ENCODE measurements at places on chromosomes 12 and 14.
A peak's percentile ranks its signal among the peaks of the same experiment; 100 is the strongest.

DNA sequence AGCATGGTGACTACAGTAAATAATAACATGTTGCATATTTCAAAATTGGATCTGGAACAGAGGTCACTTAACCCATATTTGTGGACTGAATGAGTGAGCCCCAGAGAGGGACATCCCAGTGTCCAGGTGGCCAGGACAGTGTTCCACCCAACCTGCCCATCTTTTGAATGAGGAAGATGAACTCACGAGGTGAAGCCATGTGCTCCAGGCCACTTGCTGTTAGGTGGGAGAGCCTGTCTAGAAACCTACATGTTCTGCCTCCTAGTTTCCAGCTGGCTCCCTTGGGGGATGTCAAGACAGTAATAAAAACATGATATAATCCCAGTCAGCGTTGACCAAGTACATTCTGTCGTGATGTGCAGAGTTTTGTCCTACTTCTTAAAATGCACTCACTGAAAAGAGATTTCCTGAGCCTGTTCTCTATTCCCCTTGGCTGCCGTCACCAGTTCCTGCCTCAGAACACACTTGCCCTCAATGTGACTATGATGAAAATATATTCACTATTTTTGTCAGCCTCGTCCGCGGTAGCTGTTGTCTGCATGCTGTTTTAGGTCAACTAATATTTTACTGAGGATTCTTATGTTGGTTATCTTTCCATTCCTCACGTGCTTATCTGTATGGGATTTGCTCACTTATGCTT is 25.7 kb downstream of the TSPAN9 start:
- DNase-seq: no peak

GRCh38 chr12:124994437-124994975 is 1.1 kb downstream of the BRI3BP start:
- no peak for DNase-seq

DNA sequence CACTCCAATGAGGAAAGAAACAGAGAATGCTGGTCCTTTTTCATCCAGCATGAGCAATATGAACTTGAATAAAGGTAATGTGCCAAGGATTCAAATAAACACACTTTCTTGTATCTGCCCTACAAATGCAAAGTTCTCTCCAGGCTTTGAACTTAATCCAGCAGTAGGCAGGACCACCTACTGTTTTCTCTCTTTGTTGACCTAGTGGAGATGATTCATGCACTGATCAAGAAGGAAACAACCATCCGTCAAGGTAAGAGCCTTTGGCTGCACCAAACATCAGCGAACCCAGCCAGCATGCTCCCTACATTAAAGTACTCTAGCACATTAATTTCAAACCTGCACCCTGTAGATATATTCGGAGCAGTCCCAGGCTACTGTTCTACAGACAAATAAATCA is 489.3 kb downstream of the GALC start:
- no peak for DNase-seq

GRCh38 chr12:26810330-26810729 is 22.7 kb downstream of the ITPR2 start:
- no peak for DNase-seq

- DNase-seq: no peak
Measured at GRCh38 chr12:95529693-95530225, 21.5 kb downstream of the USP44 start.

GRCh38 chr14:89430391-89431236 is 13.6 kb upstream of the FOXN3 start:
- DNase-seq: no peak

DNA sequence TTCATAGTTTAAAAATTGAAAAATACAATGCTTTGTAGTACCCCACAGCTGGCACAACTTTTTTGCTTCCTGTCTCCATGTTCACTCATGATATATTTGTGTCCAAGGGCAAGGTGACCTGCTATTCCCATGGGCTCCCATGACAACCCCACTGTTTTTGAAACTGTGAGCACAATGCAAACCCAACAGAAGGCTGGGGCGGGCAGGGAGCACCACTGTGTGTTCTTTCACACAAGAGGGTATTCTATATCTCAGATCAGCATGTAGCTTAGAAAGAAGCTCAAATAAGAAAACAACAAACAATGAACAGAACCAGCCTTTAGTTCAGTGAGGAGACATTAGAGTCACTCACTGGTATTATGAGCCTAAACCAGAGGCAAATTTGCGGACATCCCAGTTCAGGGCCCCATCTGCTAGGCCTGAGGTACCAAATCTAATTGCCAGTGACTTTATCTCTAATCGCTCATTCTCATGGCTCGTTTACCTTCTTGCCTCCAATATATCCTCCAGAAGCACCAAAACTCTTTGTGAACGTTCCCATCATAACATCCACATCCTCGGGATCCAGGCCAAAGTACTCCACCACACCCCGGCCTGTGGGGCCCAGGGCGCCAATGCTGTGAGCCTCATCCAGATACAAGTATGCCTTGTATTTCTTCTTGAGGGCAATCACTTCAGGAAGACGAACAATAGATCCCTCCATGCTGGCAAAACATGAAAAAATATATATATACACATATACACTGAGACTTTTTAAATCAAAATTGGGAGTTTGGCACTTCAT is 56.4 kb upstream of the ISM2 start:
- no peak for DNase-seq

- DNase-seq: no peak
Measured at GRCh38 chr12:105113094-105113493, 5.6 kb downstream of the WASHC4 start.

- no peak for DNase-seq
Measured at GRCh38 chr12:85775091-85775490, 61.1 kb downstream of the RASSF9 start.

GRCh38 chr12:72269491-72269890 is 2.7 kb upstream of the TRHDE start:
- no peak for DNase-seq

GRCh38 chr12:32163596-32163995 is 56.9 kb downstream of the BICD1 start:
- no peak for DNase-seq

DNA sequence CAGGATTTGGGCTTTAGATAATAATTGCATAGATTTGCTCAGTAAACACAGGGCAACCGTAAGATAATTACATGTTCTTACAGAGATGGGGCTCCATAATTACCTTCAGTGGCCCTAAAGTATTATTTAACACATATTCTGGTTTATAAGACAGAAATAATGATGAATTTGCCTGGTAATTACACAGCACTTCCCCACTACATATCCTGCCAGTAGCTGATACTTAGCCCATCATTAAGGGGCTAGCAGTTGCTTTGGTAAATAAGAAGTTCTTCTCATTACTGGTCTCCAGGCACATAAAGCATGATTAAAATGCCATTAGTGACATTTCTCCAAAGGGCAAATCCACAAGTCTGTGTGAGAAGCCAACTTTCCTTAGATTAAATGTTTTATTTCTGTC is 158.7 kb downstream of the NUAK1 start:
- DNase-seq: no peak

DNA sequence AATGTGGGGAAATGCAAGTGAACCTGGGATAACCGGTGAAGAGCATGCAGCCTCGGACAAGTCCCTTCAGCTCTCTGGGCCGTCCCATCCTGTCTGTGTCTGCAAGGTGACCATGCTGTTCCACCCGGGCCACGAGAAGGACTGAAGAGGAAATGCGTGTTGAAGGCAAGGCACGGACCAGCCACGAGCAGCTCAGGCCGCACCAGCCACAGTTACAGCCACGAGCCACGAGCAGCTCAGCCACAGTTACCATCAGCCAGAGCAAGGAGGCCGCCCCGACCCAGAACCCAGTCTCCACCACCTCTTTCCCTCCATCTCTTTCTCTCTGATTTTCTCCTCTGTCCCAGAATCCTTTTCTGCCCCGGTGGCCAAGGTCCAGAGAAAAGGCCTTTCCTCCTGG is 18.8 kb upstream of the GALNT9 start:
- no peak for DNase-seq

DNA sequence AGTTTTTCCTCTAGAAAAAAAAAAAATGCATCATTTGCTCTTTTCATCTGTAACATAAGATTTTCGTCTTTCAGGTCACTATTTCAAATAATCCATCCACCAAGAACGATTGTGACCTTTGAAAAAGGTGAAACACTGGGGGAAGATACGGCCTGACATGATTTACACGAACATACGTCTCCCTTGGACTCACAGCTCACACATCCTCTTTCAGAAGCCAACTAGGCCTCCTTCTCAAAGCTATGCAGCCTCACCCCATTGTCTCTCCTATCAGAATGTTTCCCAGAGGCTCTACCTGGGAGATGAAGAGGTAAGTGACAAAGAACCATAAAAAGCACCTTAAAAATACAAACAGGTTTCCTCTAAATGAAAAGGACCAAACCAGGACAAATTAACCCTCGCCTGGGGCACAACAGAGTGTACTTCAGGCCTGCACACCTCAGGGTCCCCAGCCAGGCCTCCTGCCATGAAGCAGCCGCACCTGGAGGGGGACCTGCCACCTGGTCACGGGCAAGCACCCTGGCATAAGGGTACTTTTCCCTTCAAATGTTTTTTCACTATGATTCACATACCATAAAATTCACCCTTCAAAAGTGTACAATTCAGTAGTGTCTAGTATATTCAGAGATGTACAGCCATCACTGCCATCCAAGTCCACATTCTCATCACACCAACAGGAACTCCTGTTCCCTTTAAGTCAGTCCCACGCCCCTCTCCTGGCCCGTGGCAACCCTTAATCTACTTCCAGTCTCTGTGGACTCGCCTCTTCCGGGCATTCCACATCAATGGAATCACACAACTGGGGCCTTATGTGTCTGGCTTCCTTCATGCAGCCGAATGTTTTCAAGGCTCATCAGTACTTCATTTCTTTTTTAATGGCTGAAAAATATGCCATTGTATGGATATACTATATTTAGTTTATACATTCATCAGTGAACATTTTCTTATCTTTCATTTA is 5.4 kb downstream of the SLC15A4 start:
- DNase-seq: no peak

GRCh38 chr14:96275177-96276112 is 19.4 kb downstream of the BDKRB1 start:
- peak; percentile 48 for DNase-seq

- no peak for DNase-seq
Measured at GRCh38 chr12:108630481-108631207, 3.0 kb downstream of the SELPLG start.

DNA sequence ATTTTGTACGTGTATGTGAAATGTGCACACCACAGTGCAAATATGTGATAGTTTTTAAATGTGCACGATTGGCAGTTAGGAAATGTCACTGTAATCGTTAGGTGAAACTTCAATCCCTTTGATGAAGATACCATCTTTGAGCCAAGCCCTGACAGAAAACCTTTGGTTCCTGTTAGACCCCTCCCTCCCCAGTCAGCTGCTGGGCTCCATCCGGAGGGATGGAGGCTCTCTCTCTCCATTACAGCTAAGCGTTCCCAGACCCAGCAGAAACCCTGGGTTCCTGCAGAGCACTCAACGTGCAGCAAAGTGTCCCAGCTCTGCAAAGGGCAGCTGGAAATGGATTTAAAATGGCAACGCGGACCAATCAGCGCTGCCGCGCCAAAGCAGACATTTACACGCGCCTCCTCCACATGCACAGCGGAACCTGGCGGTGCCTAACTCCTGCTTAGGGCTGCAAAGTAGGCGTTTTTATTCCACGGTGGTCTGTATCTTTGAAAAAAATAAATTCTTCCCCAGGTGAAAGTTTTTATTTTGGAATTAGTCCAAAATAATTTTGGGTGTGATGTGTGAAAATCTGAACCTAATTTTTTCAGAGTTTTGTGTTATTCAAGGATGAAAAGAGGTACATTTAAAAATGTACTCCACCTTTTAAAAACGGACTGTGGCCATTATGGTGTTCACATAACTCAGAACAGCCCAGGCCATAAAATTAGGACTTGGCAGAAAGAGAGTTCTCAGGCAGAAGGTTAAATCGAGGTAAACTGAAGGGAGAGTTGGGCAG is 1.4 kb upstream of the HMGA2 start:
- no peak for DNase-seq

DNA sequence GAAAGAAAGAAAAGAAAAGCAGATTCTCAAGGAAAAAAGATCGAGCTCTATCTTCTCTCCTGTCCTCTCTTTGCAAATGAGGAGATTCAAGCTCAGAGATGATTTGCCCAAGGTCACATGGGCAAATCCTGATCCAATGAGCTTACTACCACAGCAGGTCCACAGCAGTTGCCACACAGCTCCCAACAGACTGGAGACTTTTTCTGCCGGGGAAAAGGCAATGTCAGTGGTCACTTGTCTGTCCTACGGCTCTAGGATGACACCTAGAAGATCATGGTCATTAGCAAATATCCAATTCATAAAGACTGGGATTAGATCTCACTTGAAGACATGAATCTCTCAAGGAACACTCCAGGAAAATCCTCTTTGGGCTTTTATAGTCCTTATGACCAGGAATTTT is 58.8 kb downstream of the TTC7B start:
- DNase-seq: no peak

DNA sequence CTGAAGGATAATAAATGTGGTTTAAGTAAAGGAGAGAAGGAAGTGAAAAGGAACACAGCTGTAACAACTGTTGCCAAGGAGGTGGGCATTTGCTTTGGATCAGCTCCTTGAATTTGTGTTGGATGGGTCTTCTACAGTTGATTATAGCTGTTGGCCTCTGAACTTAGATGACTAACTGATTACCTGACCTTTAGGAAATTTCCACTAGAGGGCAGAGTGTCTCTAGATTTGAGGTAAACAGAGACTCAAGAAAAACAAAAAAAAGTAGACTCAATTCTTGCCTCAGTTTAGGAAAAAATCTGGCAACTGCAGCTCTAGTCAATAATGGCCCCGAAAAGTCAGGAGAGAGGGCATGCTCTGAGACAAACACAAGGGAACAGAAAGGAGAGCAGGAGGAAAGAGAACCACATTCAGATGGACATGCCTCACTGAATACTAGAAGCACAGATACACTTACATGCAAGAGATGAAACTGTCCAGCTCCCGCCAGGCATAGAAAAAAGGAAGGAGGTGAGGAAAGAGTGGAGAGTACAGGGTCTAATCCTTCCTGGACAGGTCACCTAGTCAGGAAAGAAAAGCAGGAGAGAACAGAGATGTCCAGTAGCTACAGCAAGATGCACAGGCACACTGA is 20.6 kb downstream of the COX14 start:
- DNase-seq: no peak

- DNase-seq: no peak
Measured at GRCh38 chr12:127373559-127373958, 893.4 kb upstream of the TMEM132C start.

GRCh38 chr14:72737560-72737943 is 156.3 kb downstream of the DPF3 start:
- no peak for DNase-seq

- no peak for DNase-seq
Measured at GRCh38 chr14:32129124-32129523, 52.0 kb downstream of the ARHGAP5 start.
